ENCODE measurements at places on chromosomes 5 and 9.

DNA sequence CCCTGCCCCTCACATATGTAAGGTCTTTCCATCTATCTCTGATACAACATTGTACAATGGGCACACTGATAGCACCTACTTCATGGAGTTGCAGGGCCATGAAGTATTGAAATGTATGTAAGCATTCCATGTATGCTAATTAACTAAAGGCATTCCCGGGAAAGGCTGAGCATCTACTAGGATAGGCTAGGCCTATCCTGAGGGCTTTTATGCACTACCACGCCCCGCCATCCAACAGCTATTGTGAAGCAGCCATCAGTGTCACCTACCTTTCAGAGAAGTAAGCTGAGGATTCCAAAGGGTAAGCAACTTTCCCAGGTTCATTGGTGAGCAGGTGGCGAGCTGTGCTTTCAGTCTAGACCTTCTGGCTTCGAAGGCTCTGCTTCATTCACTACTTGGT is 47.6 kb downstream of the NSG2 start:
- DNase-seq, result no peak

GRCh38 chr5:127969002-127969401 is 114.6 kb upstream of the SLC12A2 start:
- DNase-seq, result no peak

- DNase-seq, result no peak
These were observed 35.7 kb upstream of the ORM1 start for GRCh38 chr9:114287001-114287762.

DNA sequence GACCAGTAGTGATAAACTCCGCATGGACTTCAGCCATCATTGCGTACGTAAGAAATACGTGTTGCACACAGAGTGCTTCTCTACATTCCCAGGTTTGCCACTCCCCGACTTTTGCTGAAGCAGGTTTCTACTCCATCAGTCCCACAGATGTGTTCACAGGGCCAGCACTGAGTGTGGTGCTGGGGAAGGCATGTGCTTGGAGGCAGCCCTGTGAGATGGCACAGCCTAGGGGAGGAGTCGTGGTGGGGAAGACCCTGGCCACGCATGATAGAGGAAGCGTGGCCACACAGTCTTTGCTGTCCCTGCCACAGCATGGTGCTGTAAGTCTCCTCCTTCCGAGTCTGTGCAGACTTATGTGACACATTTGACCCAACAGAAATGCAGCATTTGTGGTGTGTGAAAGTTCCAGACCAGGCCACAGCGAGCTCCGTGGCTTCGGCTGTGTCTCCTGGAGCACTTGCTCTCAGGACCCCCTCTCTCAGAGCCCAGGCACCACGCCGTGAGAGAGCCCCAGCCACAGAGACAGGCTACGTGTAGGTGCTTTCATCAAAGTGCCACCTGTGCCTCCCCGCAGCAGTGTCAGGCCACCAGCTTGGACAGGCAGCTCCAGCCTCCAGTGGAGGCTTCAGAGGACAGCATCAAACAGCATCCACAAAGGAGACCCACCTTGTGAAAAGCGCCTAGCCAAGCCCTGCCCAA is 197.8 kb downstream of the AUH start:
- no peak for DNase-seq

DNA sequence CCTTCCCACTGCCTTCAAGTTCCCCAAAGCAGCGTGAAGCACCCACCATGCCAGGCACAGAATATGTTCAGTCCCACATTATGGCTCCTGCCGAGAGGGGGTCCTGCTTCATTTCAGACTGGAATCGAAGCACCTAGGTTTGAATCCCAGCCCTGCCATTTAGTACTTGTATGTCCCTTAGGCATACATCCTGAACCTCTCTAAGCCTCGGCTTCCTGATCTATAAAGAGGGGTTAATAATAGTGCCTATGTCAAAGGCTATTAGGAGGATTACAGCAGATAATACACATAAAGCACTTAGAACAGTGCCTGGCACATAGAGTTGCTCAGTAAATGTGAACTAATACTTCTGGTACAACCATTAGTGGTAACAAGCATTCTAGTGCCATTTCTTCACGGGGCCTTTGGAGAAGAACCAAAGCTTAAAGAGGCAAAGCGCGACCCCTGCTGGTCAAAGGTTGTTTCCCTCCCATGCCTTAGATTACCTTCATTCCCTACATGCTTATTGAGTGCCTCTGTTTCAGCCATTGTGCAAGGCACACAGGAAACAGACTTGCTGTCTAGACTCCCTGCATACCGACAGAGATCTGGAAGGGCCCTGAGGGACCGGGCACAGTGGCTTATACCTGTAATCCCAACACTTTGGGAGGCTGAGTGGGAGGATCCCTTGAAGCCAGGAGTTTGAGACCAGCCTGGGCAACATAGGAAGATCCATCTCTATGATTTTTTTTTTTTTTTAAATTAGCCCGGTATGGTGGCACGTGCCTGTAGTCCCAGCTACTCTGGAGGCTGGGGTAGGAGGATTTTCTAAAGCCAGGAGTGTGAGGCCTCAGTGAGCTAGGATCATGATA is 98.3 kb downstream of the PPARGC1B start:
- DNase-seq, result peak; percentile 83

- DNase-seq, result no peak
These were observed 103.0 kb downstream of the SPATA31D1 start for GRCh38 chr9:82091610-82092009.

- DNase-seq, result no peak
These were observed 41.9 kb downstream of the ADCY2 start for GRCh38 chr5:7437836-7438235.

DNA sequence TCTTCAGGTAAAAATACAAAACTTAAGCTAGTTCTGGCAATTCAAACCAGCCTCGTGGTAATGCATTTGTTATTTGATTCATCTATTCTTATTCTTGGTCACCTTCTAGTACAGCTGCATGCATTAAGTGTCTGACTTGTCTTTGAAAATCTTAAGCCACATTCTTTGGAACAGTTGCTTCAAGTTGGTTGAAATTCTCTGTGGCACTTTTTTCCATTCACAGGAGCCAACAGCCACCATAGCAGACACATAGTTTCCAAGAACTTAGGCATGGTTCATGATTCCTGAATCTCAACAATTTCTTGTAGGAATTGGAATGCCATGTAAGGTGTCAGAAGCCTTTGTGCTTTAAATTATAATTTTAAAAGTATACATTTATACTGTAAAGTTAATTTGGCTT is 47.4 kb upstream of the MEF2C start:
- no peak for DNase-seq

- no peak for DNase-seq
These were observed 294.5 kb upstream of the TAS2R1 start for GRCh38 chr5:9924614-9925013.

GRCh38 chr9:94772639-94773303 is 46.3 kb downstream of the AOPEP start:
- peak; percentile 42 for DNase-seq

- no peak for DNase-seq
These were observed 178.9 kb downstream of the SH3GL2 start for GRCh38 chr9:17757816-17758215.

GRCh38 chr9:121735793-121736770 is 84.6 kb downstream of the DAB2IP start:
- no peak for DNase-seq

- no peak for DNase-seq
These were observed 72.1 kb upstream of the ZNF618 start for GRCh38 chr9:113803811-113804589.

DNA sequence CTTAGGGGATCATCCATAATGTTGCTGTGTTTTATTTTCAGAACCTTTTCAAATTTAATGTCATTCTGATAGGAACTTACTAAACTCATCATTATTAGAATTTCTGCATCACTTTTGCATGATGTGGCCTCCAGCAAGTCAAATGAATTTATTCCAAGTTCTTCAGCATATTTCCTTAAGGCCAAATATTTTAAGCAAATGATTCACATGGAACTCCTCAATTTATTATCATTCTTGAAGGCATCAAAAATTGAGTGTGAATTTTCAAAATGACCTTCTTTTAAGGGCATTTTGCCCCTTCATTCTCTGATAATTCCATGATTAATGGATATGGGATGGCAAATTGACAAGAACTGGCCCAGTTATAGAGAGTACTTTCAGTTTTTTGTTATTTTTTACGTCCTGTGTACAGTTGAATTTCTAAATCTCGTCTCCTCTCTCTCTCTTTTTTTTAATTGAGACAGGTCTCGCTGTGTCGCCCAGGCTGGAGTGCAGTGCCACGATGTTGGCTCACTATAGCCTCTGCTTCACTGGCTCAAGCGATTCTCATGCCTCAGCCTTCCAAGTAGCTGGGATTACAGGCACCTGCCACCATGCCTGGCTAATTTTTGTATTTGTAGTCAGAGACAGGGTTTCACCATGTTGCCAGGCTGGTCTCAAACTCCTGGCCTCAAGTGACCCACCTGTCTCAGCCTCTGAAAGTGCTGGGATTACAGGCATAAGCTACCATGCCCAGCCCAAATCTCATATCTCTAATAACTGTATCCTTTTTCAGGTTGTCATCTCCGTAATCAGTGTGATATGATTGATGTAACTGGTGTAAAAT is 29.1 kb downstream of the GPR21 start:
- no peak for DNase-seq

- DNase-seq, result no peak
These were observed 4.5 kb downstream of the UBE2D2 start for GRCh38 chr5:139565411-139566305.

GRCh38 chr5:74567411-74567995 is 73.0 kb downstream of the ENC1 start:
- no peak for DNase-seq

DNA sequence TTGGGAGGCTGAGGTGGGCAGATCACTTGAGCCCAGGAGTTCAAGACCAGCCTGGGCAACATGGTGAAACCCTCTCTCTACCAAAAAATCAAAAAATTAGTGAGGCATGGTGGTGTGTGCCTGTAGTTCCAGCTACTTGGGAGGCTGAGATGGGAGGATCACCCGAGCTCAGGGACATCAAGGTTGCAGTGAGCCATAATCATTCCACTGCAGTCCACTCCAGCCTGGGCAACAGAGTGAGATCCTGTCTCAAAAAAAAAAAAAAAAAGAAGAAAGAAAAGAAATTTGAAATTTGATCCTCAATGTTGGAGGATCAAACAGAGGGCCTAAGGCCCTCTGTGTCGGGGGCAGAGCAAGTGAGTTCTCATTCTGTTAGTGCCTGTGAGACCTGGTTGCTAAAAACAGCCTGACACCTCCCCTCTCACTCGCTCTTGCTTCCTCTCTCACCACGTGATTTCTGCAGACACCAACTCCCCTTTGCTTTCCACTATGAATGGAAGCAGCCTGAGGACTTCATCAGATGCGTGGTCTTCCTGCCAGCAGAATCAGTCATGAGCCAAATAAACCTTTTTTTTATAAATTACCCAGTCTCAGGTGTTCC is 8.4 kb upstream of the GOLPH3 start:
- no peak for DNase-seq

GRCh38 chr5:104048231-104048630 is 485.6 kb upstream of the NUDT12 start:
- no peak for DNase-seq

DNA sequence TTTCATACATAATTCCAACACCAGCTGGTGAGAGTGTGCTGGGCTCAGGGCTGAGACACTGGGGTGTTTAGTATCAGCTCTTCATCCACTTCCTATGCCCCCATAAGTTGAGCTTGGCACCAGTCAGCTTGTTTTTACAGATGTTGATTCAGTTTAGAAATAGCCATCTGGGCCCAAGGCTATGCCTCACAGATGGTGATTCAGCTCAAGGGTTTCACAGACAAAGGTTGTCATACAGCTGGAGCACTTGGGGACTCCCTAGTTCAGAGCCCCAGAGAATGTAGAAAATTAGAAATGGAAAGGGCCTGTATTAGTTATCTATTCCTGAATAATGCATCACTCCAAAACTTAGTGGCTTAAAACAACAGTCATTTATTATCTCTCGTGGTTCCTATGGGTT is 10.3 kb upstream of the CRHBP start:
- DNase-seq, result no peak

DNA sequence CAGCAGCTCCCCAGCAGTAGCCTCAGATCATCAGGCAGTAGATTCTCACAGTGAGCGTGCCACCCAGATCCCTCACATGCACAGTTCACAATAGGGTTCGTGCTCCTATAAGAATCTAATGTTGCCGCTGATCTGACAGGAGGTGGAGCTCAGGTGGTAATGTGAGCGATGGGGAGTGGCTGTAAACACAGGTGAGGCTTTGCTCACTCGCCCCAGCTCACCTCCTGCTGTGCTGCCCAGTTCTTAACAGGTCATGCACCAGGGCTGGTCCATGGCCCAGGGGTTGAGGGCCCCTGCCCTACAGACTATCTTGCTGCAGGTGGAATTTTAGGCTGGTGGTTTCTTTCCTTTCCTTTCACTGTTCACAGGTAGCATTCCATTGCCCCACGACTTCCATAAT is 100.2 kb downstream of the MRPL36 start:
- no peak for DNase-seq

GRCh38 chr5:67842806-67843205 is 372.8 kb upstream of the PIK3R1 start:
- peak; percentile 9 for DNase-seq

DNA sequence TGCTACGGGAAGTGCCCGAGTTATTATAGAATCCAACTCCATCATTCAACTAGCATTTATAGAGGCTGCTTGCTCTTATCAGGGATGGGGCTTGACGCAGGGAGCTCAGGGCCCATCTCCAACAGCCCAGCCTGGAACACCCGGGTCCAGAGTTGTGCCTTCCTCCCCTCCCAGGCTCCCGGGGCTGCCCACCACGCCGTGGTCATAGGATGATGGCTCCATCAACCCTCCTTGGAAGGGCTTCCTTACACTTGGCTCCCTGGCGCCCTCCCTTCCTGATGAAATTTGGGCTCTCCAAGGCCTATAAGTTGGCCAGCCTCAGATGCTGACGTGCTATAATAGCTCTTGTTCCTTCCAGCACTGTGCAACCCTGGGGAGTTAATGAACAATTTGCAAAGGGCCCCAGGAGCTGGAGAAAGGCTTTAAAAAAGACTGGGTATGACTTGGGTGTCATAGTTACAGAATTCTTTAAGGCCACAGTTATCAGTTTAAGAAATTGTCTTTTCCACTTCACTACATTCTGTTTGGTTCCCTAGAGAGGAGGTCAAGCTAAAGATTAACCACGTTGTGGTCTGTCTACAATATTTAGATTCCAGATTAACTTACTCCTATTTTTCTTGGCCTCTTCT is 42.5 kb upstream of the GADD45G start:
- DNase-seq, result no peak

DNA sequence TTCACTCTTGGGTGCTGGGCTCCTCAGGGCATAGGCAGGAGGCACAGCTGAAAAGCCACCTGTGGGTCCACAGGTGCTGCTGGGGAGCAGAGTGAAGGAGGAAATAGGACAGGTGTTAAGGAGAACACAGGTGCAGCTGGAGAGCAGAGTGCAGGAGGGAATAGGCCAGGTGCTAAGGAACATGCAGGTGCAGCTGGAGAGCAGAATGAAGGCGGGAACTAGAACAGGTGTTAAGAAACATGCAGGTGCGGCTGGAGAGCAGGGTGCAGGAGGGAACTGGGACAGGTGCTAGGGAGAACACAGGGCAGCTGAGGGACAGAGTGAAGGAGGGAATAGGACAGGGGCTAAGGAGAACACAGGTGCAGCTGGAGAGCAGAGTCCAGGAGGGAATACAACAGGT is 43.8 kb upstream of the PLEKHG4B start:
- DNase-seq, result no peak

DNA sequence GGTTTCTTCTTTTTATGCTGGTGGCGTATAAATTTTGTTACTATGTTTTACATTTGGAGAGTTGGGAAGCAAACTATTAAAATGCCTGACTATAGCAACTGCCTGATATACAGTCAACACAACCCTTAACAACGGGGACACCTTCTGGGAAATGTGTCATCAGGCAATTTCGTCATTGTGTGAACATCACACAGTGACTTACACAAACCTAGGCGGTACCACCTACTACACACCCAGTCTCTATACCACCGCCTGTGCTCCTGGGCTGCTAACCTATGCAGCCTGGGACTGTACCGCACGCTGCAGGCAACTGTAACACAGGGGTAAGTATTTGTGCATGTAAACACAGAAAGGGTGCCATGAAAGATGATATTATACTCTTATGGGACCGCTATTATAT is 1.3 kb upstream of the CDHR2 start:
- no peak for DNase-seq
